Suprapubic skin (tissue), 4 donors: ENCODE measurements at places on chromosomes 11 and 22. TPM values are rescaled to one million over a fixed set of nuclear protein-coding genes. Genes with fewer than 3 reads are reported as not detected.

The CDC42EP2 gene
- 1.9 TPM for total RNA-seq

The TUBGCP6 gene
- total RNA-seq: 61.5 TPM

The HBG1 gene
- not detected for total RNA-seq

The KCNE3 gene
- 0.29 TPM for total RNA-seq

The C11orf65 gene
- 0.30 TPM for total RNA-seq
